Osteocyte (in vitro differentiated cells): ENCODE measurements at places on chromosomes 4 and X.

GRCh38 chr4:5292101-5292500, 240.8 kb downstream of the STK32B start:
- no peak for DNase-seq

DNA sequence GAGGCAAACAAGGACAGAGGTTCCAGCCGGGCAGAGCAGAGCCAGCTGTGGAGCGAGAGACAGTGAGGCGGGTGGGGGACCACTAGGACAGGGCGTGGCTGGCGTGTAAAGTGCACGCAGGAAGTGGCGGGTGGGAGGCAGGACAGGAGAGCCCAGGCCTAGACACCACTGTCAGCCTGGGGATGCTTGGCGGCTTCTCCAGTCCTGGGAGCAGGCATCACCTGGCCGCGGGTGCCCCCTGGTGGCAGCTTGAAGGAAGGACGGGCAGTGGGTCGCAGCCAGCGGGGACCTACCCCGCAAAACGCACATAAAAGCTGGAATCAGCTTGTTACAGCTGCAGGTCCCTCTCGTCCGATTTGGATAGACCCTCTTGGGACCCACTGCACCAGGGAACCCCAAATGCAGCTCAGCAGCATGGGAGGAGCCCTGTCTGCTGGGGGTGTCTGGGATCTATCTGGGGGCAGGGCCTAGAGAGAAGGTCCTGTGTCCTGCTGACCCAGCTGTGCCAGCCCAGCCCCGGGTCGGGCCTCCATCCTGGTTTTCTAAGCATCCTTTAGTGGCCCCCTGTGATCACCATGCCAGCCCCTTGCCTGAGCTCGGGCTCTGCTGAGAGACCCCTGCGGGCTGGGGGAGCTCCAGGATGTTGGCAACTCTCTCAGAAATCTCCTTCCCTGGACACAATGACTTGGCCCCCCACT, 57.7 kb downstream of the WFS1 start:
- peak; percentile 94 for DNase-seq

DNA sequence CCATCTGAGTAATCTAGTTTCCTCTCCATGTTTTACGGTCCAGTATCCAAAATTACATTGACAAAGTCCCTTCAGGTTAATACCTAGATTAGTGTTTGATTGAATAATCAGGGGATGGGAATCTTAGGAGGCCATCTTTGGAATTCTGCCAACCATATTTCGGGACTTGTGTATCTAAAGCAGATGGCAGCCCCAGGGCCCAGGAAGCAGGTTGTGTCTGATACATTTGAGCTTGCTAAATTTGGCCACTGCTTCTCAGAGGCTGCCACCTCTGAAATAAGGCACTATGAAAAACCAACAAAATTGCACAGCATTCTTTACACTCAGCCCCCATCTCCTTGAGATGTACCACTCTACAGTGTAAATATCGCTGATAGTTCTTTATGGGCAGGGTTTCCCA, 102.1 kb downstream of the ASB9 start:
- no peak for DNase-seq

DNA sequence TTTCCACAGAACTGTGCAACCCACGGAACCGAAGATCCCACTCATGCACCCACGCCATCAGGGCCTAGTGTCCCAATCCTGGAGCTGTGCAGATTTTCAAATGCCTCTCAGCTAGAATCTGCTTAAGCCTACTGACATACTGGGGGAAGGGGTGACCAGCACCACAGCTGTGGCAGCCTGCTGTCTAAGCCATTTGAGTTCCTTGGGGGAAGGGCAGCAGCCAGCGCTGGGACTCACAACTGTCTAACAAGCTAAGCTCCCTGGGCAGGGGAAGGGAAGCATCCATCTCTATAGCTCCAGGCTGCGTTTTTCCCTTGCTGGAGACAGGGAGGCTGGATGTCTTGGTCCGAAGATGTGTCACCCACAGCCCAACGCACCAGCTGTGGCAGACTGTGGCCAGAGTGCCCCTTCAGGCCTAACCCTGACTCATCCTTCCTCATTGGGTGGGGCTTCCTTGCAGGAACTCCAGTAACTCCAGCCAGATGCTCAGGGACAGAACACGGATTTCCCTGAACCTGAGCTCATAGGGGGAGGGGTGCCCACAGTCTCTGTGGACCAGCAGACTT, 194.8 kb downstream of the CHRDL1 start:
- no peak for DNase-seq

- no peak for DNase-seq
Measured at GRCh38 chrX:118423558-118423957, 72.1 kb upstream of the DOCK11 start.

DNA sequence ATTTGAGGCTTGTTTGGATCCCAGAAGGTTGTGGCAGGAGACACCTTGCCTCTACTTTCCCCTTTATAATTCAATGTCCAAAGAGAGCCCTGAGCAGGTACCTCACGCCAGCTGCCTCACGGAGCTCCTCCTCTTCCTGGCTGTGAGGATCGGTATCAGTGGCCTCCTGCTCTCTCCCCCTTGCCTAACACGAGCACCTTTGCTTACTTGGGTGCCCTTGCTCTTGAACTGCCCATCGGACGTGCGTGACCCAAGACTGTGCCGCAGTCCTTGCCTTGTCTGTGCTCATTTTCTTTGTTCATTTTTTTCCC, 27.8 kb upstream of the MSANTD1 start:
- no peak for DNase-seq

GRCh38 chr4:67019686-67020437, 525.4 kb downstream of the CENPC start:
- DNase-seq, result no peak

DNA sequence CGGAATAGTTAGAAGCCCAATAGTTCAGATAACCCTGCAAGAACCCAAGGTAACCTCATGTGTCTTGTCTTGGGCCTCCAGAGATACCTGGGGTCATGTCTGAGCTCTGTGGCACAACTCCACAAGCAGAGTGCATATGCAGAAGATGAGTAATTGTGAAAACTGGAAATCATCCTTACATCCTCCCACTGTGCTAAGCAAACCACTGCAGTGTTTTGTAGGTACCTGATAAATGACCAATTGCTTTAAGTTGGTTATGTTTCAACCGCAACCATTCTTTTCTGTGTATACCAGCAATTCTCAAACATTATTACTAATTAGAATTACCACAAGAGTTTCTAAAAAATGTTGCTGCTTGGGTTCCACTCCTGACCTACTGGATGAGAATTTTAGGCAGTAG, 73.2 kb downstream of the CBLL2 start:
- DNase-seq, result no peak

DNA sequence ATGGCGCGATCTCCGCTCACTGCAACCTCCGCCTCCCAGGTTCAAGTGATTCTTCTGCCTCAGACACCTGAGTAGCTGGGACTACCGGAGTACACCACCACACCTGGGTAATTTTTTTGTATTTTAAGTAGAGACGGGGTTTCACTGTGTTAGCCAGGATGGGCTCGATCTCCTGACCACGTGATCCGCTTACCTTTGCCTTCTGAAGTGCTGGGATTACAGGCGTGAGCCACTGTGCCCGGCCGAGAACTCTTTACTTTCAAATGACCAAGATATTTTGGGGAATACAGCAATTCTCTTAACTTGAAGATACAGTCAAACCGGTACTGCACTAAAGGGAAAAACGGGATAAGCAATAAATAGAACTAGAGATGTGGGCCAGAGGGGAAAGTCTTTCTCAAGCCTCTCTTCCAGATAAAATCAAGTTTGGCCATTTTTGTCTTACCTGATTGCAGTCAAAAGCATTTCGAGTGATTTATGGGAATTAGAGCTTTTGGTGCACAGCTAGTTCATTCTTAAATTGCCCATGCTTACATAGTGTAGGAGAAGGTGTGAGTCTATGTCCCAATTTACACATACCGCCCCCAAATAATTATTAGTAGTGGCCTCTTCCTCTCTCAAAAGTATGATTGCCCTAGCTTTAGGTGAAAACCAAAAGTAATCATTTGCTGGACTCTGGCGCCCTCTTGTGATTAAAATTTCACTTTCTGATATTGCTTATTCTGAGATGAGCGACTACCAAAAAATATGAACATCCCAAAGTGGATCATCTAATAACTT, 53.2 kb upstream of the ABCG2 start:
- no peak for DNase-seq

- no peak for DNase-seq
Measured at GRCh38 chr4:141870152-141870551, 233.8 kb downstream of the IL15 start.

GRCh38 chr4:179145746-179146525, 1703.7 kb upstream of the AGA start:
- no peak for DNase-seq

DNA sequence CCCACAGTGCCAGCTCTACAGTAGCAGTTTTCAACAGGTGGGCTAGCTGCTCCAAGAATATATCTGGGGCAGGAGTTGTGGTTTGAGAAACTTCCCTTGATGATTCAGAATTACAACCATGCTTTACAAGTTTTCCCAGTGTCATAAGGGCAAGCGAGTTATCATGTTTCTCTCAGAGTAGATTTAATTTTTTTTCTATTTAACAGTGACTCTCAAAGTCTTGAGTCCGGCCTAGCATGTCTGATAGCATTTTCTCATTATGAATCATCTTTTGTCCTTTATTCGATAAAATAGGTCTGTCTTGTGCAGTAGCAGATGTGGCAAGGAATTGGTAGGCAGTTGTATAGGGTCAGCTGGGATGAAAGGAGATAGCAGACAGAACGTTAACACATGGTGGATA, 62.2 kb upstream of the SPANXD start:
- no peak for DNase-seq

DNA sequence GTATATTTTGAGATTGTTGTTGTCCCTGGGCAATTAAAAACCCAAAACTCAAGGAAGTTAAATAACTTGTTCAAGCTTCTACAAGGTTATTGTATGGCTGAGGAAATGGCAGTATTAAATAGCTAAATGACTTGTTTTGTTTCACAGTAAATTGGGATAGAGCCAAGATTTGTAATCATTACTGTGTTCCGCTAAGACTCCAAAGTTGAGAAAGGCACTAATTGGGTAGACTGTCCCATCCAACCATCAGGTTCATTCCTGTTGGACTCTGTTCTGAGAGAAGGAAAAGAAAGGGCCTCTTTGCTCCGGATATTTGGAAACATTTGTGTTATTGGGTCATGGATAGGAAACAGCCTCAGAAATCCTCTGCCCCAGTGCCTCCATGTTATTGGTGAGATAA, 82.2 kb downstream of the DCLK2 start:
- no peak for DNase-seq

DNA sequence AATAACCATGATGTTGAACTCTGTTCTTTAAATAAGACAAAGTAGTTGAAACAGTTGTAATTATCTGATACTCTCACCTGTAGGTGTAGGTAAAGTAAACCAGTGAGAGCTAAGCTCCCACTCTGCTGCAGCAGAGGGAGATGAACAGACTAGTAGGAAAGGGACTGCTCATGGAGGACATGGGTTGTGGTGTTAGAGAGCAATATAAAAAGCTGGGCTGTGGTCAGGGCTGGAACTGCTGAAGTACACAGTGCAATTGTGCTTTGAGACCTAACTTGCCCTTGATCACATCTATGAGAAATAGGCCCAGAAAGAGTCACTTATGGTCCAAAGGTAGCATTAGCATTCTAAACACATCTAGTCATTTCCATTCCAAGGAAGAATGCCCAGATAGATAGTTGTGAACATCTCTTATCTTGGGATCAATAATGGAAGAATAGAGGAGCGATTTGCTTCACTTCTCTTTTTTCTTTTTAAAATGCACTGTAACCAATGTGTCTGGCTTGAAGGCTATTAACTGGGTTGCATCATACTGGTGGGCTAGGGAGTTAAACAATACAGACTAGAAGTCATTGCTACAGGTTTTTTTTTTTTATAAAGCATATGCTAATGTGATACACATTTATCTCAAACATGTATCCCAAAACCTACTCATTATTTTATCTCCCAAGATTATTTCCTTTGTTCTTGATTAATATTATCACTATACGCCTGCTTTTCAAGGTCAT, 251.3 kb upstream of the CENPE start:
- no peak for DNase-seq

DNA sequence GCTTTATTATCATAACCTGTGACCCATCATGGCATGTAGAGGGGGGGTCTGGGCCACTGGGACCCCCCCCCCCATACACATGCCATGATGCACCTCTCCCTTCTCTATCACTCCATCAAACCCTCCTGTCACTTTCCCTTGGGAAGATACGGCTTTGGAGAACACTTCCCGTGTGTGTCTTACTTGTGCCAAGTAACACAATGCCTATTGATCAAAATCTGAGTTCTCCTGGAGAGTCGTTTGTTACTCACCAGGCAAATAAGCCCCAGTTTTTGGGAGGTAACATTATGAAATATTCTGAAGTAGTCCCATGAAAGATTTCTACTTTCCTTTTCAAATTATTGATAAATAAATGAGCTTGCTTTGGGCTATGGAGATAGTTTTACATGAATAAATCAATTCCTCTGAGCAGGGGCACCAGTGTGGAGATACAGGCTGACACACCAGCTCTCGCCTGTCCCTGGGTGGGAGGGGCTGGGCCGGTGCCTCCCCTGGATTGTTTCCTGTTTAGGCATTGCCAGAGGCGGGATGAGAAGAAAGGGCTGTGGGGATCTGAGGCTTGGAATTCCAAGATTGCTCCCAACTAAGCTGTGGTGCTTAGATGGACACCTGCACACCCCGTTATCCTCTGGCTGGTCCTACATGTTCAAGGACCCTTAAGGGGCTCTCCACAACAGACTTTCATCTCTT, 63.2 kb upstream of the WWC2 start:
- no peak for DNase-seq

GRCh38 chr4:11635342-11635741, 206.6 kb upstream of the HS3ST1 start:
- no peak for DNase-seq

DNA sequence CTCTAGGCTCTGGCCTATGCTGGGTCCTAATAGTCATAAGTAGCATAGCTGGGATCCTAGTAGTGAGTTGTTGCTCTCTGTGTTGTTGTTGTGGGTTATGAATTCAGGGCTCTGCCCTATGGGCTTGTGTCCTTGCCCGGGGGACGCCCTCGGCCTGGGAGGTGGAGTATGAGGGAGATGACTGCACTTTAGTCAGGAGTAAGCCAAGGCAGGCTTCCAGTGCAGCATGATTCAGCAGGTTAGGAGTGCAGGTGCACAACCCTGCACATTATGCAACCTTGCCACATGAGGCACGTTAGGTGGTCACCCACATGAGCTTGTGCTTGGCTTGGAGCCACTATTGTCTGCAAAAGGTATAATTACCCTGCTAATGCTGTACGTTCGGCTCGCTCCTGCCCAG, 58.4 kb upstream of the CCDC149 start:
- no peak for DNase-seq
